Karpas-422 (cell line): ENCODE measurements at places on chromosomes 16 and 17. TPM values are rescaled to one million over a fixed set of nuclear protein-coding genes. Genes with fewer than 3 reads are reported as not detected.

- peak; percentile 85 for DNase-seq
Observed at GRCh38 chr17:29195465-29196081, 15.4 kb upstream of the MYO18A start.

- no peak for DNase-seq
Observed at GRCh38 chr17:79951361-79952264, 84.1 kb downstream of the TBC1D16 start.

KRT17 gene
- not detected in 2 replicates for total RNA-seq

NPIPA8 gene
- not detected in 2 replicates for total RNA-seq

DHX38 gene
- total RNA-seq: 32.3 and 57.4 TPM in 2 replicates

ZG16B gene
- total RNA-seq: not detected in 2 replicates

DNA sequence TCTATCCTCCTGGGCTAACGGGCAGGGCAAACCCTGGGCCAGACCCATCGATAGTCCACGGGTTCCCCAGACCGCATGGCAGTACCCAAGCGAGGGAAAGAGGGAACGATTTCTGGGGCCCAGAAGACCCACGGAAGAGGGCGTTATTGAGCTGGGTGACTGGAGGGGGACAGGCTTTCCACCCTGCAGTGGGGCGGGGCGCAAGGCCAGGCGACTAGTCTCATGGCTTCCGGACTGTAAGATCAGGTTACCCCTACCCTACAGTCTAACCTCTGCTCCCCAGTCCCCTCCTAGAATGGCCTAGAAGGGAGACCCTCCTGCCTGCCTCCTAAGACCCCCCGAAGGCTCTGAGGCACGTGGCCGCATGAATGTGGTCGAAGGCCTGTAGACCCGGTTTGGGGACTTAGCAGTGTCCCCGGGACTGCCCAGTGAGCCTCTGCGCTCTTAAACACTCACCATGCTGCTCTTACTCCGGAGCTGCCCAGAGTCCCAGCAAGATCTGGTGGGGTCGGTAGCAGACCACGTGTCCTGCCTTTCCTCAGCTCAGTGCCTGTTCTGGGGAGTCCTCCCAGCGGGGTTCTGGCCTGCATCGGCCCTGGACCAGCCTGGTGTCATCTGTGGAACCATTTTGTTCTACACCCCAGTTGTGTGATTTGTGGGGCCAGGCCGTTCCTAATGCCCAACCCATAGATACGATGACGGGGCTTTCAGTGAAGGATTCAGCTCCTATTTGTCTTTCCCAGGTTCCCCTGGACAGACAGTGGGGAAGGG is 13.2 kb upstream of the AURKB start:
- DNase-seq: peak; percentile 93

TBC1D28 gene
- total RNA-seq: not detected in 2 replicates

DNA sequence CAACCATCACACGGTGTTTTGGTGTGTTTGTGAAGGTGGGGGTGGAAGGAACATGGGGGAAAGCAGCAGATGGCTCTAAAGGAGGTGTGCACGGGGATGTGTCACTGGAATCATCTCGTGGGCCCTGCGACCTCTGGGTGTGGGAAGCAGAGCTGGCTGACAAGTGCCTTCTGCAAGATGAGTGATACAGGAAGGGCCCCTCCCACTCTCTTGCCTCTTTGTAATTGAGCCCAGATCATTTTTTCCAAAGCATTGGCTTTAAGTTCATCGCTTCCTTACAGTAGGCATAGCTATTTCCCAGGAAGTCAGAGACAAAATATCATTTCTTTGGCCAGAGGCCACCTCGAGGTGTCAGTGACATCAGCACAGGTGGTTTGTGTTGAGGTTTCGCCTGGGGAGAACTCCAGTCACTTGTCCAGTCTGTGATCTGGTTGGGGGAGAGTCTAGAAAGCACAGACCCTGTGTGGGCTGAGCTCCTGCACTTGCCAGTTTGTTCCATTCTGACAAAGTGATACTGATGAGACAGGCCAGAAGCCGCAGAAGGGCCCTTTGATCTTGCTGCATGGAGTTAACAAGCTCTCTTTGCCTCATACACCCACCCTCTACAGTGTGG is 20.6 kb upstream of the SNTB2 start:
- DNase-seq: no peak

- DNase-seq: no peak
Observed at GRCh38 chr16:31572821-31573220, 45.1 kb downstream of the AHSP start.

PRR29 gene
- not detected in 2 replicates for total RNA-seq

- DNase-seq: no peak
Observed at GRCh38 chr17:8623591-8623990, 6.9 kb downstream of the MYH10 start.

SCIMP gene
- total RNA-seq: 0.67 TPM in 1 of 2 replicates, not detected in the other

- DNase-seq: peak; percentile 48
Observed at GRCh38 chr17:27544350-27545131, 86.4 kb upstream of the LGALS9 start.

DNA sequence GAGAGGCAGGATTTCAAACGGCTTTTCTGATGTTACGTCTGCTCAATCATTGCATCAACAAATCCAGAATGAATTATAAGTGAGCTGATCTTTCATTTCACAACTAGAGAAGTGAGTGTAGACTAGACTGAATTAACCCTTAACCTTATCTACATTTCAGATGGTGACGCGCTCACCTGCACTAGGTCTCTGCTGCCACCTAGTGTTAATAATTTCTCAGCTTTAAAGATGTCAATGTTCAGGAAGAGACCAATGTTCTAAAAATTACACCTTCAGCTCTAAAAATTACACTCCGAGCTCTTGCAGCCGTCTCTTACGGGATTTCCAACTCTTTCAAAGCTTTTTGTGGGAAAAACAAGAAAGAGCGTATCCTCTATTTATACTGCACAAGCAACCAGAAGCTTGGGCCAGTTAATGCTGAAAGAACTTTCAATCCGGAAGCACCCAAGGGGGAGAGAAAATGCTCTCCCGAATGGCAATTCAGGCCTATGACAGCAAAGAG is 88.2 kb upstream of the FA2H start:
- DNase-seq: peak; percentile 83

DNA sequence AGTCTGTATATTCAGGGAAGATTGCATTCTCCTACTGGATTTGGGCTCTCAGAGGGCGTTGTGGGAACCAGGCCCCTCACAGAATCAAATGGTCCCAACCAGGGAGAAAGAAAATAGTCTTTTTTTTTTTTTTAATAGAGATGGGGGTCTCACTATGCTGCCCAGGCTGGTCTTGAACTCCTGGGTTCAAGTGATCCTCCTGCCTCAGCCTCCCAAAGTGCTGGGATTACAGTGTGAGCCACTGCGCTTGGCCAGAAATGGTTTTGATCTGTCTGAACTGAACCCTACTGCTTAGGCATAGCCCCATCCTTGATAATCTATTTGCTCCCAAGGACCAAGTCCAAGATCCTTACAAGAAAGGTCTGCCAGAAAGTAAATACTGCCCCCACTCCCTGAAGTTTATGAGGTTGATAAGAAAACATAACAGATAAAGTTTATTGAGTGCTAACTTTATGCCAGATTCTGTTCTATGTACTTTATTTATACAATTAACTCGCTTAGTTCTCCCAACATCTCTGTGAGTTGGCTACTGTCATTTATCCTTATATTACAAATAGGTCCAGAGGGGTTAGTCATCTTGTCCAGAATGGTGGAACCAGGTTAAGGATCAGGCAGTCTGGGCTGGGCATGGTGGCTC is 13.5 kb downstream of the G6PC1 start:
- no peak for DNase-seq

DNA sequence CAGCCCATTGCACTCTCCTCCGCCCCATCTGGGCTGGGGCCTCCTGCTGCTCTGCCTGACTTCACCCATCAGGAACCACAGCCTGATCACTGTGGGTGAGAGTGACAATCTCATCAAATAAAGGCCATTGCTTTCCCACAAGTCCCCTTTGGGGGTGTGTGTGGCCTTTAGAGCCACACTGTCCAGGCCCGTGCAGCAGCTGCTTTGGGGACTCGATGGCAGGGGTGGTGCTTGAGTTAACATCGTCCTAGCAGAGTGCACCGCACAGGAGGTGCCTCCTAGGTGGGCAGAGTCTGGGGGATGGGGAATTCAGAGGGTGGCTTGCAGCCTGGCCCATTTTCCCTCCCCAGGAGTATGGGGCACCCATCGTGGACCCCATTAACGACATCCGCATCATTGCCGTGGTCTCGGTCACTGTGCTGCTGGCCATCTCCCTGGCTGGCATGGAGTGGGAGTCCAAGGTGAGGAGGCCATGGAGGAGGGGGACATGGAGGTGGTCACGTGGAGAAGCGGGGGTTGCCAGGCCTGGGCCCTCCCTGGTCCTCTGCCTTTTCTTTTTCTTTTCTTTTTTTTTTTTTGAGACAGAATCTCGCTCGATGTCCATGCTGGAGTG is 5.4 kb downstream of the SLC12A3 start:
- no peak for DNase-seq

DNA sequence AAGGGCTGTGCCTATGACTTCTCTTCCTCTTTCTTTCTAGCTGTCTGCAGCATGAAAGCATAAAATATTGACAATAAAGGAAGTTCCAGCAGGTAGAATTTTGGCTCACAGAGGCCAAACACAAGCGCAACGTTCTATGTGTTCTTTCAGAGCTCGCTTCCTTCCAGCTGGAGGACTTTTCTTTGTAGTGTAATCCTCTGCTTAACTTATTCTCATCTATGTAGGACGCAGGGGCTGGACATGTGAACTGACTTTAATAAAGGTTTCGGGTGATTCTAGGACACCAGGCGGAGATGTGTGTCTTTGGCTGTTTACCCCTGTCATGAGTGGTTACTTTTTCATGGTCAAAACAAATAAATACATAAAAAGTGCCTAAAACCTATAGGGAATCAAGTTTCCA is 191.5 kb upstream of the MAF start:
- DNase-seq: no peak

DNA sequence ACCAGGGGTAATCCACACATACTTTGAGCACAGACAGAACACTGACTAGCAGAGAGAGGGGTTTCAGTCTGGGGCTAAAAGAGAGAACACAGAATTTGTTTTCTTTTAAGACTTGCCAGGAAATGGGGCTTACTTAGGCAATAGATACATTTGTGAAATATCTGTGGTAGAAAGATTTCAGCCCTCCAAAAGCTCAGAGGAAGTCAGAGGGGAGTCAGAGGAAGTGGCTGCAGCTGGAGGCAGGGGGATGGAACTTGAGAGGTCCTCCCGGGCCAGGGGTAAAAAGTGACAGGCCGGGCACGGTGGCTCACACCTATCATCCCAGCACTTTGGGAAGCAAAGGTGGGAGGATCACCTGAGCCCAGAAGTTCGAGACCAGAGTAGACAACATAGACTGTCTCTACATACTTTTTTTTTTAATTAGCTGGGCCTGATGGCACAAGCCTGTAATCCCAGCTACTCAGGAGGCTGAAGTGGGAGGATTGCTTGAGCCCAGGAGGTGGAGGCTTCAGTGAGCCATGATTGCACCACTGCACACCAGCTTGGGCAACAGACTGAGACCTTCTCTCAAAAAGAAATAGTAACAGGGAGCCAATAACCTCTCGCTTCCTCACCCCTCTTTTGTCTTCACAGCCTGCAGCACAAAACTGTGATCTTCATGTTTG is 49.9 kb downstream of the NLRC5 start:
- peak; percentile 91 for DNase-seq

C1QL1 gene
- total RNA-seq: not detected in 2 replicates

PMP22 gene
- total RNA-seq: not detected in 2 replicates

DNA sequence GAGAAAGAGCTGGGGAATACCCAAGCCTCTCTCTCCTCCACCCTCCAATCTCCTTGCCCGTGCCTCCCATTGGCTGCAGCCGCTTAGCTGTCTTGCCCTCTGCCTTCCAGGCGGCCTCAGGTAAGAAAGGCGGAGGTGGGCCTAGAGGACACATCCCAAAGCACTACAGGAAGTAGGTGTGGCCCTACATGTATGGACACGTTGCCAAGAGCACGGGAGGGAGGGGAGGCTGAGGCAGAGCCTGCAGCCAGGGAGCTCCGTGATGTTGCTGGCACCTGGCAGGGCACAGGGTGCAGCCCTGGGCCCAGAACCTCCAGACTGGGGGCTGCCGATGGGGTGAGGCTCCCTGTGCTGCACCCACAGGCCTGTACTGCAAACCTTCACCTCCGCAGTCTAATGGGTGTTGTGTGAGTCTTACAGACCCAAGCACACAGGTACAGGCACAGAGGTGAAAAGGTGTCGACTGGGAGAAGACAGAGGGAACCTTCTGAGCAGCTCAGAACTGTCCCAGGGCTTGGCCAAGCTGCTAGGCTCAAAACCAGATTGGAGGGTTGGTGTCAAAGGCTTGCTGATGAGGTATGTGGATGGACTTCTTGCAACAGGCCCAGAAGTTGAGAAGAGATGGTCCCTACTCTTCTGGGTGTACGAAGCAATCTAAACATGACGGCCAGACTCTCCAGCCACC is 23.5 kb upstream of the FOXK2 start:
- no peak for DNase-seq

- DNase-seq: no peak
Observed at GRCh38 chr17:44914698-44915271, 515 bp downstream of the GFAP start.

- DNase-seq: no peak
Observed at GRCh38 chr17:46839211-46839610, 12.2 kb upstream of the WNT9B start.

DNA sequence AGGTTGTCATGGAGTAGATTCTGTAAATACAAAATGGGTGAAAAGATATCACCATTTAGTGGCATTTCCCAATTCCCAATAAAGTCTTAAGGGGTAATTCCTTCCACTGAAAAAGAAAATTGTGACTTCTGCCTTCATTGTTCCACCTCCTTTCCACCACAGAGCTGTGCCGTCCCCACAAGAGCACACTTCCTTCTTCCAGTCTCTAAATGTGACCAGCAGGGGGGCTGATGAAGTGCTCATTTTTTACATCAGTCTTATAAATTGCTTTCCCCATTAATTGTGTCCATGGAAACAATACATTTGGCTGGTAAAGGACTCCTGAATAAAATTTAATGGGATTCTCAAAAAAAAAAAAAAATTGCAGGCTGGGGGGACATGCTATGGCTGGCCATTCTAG is 260.8 kb upstream of the PSMD7 start:
- peak; percentile 59 for DNase-seq

OR2C1 gene
- total RNA-seq: 0.14 TPM in 1 of 2 replicates, not detected in the other

C16orf82 gene
- not detected in 2 replicates for total RNA-seq

RAI1 gene
- total RNA-seq: 18.2 and 35.1 TPM in 2 replicates

GRCh38 chr17:73030995-73031394 is 61.5 kb downstream of the SLC39A11 start:
- no peak for DNase-seq

NOD2 gene
- not detected in 2 replicates for total RNA-seq

SPN gene
- 0.63 and 1.0 TPM in 2 replicates for total RNA-seq

DNA sequence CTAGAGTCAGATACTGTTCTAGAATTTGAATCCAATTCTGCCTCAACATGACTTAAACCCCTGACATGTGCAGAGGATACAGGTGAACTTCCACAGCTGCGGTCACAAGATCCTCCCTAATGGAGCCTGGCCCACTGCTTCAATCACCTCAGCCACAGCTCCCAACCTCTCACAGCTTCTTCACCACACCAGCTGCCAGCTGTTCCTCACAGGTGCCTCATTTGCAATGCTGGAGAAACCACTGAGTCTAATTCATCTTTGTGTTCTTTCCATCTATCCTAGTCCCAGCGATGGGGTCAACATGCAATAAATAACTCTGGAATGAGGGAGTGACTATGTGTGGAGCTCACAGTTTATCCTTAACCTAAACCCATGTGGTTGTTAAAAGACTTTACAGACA is 72.0 kb upstream of the MAF start:
- DNase-seq: no peak

GRCh38 chr16:83899272-83899897 is 470 bp downstream of the MLYCD start:
- peak; percentile 79 for DNase-seq

GRCh38 chr16:85587762-85588556 is 25.2 kb upstream of the GSE1 start:
- no peak for DNase-seq

GRCh38 chr17:1731194-1731506 is 6.6 kb downstream of the WDR81 start:
- peak; percentile 35 for DNase-seq

- DNase-seq: no peak
Observed at GRCh38 chr16:10088380-10088793, 93.8 kb downstream of the GRIN2A start.
